ENCODE measurements at places on chromosomes 7 and 10.

GRCh38 chr10:116612107-116612769 is 8.5 kb upstream of the PNLIPRP2 start:
- no peak for DNase-seq

DNA sequence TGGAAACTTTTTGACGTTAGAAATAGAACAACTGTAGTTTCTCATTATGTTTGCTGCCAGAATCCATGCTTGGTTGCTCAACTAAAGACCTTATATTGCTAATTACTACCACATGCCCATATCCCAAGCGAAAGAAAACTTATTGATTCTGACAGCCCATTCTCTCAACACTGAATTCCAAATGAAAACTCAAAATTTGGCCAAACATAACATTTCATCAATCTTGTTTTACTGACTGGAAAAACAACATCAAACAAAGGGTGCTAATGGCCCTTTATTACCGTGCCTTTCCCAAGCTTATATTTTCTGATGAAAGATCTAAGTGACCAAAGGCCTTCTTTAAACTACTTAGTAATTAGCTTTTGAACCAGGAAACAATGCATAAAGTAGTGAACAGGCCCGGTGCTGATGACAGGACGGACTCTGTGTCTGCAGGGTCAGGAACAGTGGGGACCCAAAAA is 531.8 kb downstream of the KCNMA1 start:
- DNase-seq, result no peak

DNA sequence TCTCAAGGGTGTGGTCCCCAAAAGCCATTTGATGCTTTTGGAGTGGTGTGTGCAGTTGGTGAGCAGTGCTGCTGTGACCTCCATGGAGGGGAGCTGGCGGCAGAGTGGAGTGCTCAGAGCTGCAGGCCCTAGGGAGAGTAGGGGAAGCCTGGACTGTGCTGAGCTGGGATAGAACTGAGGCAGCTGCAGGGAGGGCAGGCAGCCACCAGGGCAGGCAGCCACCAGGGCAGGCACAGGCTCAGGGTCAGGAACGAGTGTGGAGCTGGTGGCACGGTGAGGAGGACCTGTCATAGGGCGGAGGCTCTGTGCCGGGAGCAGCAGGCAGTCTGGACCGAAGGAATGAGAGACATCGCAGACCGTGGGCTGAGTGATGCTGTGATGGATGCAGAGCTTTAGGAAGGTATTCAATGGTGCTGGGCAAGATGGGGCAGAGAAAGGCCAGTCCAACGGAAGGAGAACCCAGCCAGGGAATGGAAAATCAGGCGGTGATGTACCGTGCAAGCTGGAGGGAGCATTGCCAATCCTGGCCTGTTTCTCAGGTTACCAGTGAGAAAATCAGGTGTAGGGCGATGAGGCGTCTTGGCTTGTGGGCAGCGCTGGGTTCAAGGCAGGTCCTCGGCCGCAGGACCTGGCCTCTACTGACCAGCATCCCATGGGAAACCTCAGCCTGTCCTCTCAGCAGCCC is 152.6 kb downstream of the CAMK1D start:
- no peak for DNase-seq

- DNase-seq, result no peak
Measured at GRCh38 chr7:92955081-92955480, 118.7 kb upstream of the CDK6 start.

- no peak for DNase-seq
Measured at GRCh38 chr10:73459683-73460314, 26.4 kb upstream of the MSS51 start.

DNA sequence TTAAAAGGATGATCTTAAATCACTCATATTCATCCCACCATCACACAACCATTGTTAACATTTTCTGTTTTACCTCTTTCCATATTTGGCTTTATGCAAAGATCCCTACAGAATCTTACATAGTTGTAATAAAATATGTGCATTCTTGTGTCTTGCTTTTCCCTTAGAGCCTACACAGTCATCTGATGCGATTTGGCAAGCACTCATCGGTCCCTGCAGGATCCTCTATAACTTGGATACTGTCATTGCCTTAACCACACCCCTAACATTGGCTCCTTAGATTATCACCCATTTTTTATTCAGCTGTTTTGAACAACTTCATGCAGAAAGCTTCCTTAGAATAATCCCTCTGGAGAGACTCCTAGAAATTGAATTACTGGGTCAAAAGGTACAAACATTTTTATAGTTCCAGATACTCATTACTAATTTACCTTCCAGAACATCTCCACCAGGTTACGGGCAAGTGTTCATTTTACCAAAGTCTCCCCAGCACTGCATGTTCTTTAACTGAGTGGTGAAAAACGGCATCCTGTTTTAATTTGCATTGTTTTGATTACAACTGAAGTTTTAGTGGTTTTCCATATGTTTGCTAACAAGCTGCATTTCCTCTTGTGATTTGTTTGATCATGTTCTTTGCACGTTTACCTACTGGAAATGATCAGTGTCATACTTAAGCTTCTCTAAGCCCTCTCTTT is 268.3 kb downstream of the GRID1 start:
- DNase-seq, result no peak

GRCh38 chr10:116886772-116887171 is 37.5 kb downstream of the ENO4 start:
- no peak for DNase-seq

DNA sequence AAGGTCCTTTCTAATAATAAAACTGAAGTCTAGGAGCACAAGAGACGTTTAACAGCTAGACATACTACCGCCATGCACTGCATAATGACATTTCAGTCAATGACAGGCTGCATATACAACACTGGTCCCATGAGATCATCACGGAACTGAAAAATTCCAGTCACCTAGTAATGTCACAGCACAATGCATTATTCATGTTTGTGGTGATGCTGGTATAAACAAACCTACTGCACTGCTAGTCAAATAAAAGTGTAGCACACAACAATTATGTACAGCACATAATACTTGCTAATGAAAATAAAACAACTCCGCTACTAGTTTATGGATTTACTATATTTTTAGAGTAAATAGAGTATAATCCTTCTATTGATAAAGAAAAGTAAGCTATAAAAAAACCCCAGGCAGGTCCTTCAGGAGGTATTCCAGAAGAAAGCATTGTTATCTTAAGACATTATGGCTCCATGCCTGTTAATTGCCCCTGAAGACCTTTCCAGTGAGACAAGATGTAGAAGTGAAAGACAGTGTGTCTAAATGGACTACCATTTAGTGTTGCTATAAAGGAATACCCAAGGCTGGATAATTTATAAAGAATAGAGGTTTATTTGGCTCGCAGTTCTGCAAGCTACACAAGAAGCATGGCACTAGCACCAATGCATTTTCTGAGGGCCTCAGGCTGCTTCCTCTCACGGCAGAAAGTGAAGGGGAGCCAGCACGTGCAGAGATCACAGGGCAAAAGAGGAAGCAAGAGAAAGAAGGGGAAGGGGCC is 47.1 kb downstream of the HIBADH start:
- DNase-seq, result no peak

DNA sequence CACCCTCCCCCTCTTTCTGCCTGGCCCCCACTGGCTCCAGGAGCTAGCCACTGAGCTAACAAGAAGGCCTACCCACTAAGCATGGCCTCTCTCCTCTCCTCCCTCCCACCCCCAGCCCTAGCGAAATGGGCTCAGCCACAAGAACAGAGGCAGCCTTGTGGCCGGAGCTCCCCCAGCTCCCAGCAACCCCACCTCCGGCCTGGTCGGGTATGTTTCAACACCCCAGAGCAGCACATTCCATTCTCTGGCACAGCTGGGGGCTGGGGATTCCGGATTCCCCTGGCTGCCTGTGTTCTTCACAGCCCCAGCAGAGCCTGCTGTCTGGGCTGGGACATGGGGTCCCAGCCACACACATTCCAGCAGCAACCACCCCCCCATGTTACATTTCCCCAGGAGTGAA is 9.0 kb downstream of the SFRP5 start:
- no peak for DNase-seq

DNA sequence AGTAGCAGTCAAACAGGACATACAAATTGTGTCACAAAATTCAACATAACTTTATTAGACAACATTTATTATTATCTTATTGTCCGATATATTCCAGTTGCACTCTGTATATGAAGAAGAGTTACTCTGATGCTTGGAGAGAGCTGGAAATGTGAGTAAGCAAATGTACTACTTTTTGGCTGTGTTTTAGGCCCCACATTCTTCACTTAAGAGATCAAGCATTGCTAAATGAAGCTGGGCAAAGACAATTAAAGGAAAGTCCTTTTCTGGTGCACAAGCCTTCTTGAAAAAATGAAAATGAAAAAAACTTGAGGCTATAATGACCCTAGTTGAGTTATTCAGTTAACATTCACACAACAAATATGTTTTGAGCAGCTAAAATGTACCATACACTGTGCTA is 26.1 kb downstream of the MYPN start:
- no peak for DNase-seq

GRCh38 chr7:88589927-88590326 is 169.6 kb upstream of the ZNF804B start:
- DNase-seq, result no peak

DNA sequence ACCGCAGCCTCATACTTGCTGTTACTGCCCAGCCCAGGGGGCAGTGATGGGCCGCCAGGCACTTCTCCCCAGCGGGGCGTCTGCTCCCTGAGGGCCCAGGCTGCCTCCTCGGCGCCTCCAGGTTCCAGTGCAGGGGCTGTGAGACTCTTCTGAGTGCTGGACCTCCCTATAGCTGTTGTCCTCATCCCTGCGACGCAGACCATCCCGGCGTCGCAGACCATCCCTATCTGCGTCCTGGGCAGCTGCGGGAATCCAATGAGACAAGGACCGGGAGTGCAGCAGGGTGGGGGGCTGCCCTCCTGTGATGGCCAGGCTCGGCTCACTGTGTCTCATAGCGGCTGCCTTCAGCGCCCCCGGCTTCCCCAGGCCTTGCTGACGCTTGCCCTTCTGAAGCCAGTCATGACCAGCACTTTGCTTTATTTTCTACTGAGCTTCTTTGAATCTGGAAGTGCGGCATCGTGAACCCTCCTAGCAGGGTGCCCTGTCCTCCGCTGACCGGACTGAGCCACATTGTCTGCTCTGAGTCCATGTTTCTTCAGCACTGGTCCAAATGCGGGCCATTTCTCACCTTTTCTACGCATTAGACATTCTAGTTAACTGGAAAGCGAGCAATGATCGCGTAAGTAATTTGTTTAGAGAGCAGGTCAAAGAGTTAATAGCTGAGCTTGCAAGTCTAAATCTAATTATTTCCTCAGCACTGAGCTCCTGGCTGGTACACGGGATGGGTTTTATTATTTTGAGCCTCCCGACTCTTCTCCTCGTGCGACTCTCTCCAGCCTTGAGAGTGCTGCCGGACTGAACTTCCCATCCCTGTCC is 339.5 kb downstream of the WDR37 start:
- no peak for DNase-seq

- no peak for DNase-seq
Measured at GRCh38 chr7:130352194-130353074, 7.8 kb downstream of the CPA5 start.

DNA sequence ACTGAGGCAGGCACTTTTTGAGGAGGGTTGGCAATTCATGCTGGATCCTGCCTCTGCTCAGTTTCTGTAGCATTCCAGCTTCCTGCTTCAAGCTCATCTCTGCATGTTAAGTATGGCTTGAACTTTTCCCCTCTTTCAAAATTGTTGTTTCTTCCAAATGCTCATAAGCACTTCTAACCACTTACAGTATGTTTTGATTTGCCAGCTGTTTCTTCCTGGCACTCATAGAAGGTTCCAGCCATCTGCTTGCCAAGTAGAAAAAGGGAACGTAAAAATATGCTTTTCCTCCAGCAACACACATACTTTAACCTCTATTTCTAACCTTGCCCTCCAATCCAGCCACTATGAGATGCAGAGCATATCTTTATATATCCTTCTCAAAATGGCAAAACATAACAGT is 692.6 kb upstream of the COBL start:
- no peak for DNase-seq

GRCh38 chr7:40219917-40220316 is 85.1 kb downstream of the SUGCT start:
- no peak for DNase-seq
